ENCODE measurements at places on chromosomes 13 and 19.

DNA sequence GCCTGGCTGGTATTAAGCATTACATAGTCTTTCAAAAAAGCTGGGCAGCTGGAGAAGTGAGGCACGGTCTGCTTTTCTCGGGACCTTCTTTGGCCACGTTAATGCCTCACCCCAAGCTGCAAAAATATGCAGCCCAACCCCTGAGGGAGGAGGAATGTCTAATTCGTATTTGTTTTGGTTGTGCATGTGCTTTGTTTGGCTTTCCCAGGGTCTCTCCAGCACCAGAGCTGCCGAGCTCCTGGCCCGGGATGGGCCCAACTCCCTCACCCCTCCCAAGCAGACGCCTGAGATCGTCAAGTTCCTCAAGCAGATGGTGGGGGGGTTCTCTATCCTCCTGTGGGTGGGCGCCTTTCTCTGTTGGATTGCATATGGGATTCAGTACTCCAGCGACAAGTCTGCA, 7.9 kb downstream of the ATP12A start:
- DNase-seq: no peak

GRCh38 chr13:51907040-51907732, 45.4 kb downstream of the CCDC70 start:
- DNase-seq: no peak

- DNase-seq: no peak
These were observed 6.1 kb upstream of the KLK8 start for GRCh38 chr19:51007488-51007887.

DNA sequence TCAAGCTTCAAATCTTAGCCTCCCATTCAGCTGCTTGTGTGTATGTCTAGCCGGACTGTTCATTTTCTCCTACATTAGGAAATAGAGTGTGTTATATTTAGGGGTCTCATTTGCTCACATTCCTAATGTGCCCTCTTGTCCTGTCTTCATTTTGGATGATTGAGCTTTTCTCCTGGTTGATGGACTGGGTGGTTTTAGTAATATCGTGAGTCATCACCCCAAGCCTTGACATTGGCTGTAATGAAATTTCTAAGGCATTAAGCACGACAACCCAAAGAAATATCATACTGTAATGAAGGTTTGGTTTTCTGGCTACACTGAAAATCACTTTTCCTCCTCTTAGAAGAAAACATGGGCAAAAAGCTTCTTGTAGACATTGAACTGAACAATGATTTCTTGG, 110.7 kb upstream of the WASF3 start:
- no peak for DNase-seq

GRCh38 chr19:5534787-5535586, 32.8 kb downstream of the TINCR start:
- no peak for DNase-seq

DNA sequence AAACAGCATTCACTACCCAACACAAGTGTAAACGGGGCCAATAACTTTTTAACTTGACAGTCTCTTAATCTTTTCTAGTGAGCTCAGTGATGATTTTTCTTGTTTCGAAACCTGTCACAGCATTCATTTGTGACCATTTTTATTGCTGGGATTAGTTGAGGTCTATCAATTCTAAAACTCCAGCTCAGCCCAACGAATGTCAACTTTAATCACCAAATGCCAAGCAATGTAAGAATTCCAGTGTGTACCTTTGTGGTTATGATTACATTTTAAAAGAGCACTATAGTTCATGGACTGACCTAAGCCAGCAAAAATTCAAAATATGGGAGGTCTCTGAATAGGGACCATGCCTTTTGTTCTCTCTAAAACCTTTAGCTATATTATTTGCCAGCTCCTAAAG, 694.3 kb upstream of the SGCG start:
- DNase-seq: no peak

- no peak for DNase-seq
These were observed 80.0 kb upstream of the FREM2 start for GRCh38 chr13:38606699-38607535.

- DNase-seq: peak; percentile 53
These were observed 6.8 kb downstream of the TRAPPC6A start for GRCh38 chr19:45171211-45171623.

DNA sequence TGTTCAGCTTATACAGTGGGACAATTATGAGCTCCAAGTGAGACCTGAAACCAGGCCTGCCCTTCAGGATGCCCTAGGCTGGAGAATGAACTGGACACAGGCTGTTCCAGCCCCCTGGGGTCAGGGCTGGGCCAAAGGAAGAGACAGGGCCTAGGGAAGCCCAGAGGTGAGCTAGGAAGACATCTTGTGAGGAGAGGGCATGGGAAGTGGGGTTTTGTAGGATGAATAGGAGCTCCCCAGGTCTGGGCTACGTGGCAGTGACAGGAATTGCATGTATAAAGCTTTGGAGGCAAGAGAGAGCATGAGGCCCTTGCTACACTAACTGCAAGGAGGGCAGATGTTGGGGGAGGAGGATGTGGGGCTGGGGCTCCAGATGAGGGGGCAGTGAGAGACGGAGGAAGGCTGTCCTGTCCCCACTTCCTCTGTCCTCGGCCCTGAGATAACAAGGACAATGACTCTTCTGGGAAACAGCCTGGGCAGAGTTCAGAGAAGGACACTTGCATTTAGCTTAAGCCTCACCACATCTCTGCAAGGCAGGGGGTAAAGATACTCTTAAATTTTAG, 1.5 kb upstream of the TBXA2R start:
- no peak for DNase-seq

DNA sequence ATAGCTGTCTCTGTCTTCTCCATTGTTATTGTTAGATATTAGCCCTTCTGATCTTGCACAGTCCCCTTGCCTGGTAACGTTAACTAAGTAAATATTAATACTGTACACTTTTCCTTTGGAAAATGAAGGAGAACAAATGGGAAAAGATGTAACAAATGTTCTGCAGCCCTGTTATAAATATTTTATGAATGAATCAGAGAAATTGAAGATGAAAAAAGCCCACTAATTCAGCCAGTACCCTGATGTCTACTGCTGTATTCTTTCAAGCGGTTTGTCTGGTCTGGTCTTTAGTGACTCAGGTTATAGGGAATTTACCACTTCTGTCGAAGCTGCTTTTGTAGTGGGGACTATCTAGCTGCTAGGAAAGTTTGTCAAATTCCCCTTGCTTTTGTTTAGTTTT, 121.0 kb downstream of the COG6 start:
- DNase-seq: peak; percentile 28

DNA sequence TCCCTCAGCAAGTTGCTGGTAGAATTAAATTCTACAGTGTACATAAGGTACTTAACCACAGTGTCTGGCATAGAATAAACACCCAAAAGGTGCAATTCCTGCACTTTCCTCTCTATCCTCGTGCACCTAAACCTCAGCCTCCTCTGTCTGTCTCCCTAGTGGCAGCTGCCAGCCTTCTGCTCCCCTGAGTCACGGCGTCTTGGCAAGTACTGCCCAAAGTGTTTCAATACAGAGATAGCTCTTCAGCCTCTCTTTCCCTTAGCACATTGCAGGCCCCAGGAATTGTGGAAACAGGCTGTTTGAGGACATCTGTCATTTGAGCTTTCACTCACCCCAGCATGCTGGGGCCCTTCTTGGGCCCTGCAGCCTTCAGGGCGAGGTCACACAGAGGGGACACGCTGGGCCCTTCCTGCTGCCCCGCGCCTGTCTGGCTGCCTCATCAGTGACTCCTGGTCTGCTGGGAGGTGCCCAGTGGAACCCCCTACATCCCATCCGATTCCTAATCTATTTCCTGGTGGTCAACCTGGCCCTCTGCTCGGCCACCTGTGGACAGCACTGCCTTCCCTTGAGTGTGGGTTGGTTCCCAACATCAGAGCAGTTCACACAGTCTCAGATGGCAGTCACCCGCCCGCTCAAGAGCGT, 19.3 kb downstream of the COL4A2 start:
- no peak for DNase-seq

DNA sequence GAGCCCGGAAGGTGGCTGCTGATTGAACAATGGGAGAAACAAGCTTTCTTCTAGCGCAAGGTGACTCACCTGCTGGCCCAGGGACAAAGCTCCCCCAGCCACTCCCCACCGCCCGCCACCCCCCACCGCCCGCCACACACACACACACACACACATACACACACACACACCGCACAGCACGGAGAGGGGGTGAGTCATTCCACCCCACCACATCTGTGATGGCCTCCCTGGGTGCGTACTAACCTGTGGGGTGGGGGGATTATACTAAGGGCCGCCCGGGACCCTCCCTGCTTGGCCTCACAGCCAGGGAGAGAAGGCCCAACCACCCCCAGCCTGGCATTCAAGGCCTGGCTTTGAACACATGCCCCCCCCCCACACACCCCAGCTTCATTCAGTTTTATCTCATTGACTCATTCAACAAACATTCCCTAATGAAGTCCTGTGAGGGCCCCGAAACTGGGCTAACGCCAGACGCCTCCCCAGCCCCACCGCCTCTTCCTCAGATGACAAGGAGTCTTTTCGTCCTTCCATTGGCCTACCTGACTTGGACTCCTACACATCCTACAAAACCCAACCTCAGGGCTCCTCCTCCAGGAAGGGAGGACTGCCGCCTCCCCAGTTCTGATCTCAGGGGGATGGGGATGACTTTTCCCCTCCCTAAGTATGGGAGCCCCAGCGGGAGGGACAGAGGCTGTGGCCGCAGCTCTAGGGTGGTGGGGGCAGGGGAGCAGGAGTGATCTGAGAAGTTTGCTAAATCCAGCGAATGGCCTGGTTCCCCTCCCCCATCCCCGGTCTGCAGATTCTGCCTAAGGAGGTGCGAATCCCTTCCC, 5.8 kb upstream of the ONECUT3 start:
- no peak for DNase-seq

DNA sequence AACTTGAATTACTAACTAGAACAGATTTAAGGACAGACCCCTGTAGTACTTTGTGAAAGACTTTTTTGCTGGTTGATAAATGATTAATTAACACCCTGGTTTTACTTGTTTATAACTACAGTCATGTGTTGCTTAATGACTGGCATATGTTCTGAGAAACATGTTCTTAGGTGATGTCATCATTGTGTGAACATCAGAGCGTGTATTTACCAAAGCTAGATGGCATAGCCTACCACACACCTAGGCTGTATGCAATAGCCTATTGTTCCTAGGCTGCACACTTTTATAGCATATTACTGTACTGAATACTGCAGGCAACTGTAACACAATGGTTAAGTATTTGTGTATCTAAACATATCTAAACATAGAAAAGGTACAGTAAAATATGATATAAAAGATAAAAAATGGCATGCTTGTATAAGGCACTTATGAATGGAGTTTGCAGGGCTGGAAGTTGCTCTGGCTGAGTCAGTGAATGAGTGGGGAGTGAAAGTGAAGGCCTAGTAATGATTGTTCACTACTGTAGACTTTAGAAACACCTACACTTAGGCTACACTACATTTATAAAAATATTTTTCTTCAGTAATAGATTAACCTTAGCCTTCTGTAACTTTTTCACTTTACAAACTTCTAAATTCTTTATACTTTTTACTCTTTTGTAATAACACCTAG, 260.3 kb downstream of the KCNRG start:
- DNase-seq: no peak

- DNase-seq: no peak
These were observed 21.5 kb upstream of the FOSB start for GRCh38 chr19:45446295-45446694.

GRCh38 chr13:84137292-84137691, 255.0 kb upstream of the SLITRK1 start:
- DNase-seq: peak; percentile 75

GRCh38 chr19:46615966-46616365, 8.9 kb downstream of the PTGIR start:
- DNase-seq: no peak

- DNase-seq: no peak
These were observed 880.4 kb downstream of the EFNB2 start for GRCh38 chr13:105655046-105655445.

DNA sequence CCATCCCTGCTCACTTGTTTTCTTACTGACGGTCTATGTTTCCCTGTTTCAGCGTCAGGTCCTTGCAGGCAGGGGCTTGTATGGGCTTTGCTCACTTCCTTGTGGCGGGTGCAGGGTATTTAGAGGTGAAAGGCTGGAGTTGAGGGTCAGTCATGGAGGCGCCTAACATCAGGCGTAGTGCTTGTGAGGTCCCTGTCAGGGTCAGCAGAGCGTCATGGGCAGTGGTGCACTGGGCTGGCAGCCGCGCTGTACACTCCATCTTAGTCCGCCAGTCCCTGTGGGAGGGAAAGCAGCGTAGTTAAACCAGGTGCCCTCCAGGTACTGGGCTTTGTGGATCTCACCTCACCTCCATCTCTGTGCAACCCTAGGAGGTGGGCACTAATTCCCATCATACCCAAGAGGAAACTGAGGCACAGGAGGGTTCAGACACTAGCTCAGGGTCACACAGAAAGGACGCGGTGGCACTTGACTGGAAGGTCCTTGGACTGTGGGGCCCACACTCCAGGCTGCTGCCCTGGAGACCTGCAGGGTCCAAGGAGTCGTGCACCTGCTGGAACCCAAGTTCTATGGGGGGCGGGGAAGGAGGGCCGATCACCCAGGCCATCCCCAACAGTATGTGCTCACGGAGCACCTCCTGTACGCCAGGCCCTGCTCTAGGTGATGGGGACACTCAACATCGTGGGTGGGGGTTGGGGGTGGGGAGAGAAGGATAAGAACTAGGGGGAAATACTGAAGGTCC, 4.6 kb downstream of the GRAMD1A start:
- no peak for DNase-seq

DNA sequence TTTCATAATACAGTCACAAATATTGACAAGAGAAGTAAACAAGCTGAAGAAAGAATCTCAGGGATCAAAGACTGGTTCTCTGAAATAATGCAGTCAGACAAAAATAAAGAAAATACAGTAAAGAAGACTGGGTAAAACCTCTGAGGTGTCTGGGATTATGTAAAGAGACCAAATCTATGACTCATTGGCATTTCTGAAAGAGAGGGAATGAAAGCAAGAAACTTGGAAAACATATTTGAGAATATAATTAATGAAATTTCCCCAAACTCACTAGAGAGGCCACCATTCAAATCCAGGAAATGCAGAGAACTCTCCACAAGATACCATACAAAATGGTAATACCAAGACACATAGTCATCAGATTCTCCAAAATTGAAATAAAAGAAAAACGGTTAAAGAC, 53.0 kb upstream of the GPC6 start:
- DNase-seq: no peak

DNA sequence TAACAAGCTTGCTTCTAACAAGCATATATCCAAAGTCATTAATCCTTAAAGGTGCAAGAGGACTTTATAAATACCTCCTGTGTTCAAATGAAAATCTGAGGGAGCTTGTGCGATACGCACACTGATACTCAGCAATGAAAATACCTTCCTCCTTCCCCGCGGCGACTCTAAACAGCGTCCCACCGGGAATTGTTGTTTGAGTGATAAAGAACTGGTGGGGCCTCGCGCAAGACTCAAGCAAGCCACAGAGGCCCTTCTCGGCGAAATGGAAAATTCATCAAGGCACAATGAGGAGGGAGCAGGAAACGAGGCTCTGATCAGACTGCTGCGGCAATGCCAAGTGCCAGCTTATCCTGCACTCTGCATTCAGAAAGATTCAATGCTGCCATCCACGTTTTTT, 126.7 kb downstream of the ABCC4 start:
- DNase-seq: no peak

- DNase-seq: no peak
These were observed 5.5 kb downstream of the IRS2 start for GRCh38 chr13:109780845-109781383.

GRCh38 chr13:51624695-51625345, 40.6 kb downstream of the WDFY2 start:
- no peak for DNase-seq

- DNase-seq: peak; percentile 77
These were observed 900 bp downstream of the PPP1R13L start for GRCh38 chr19:45403781-45404556.
